NCI-H2227 treated with DMSO at 0.1 percent for 48 hours (cell line): ENCODE measurements at places on chromosomes 5 and 9.

DNA sequence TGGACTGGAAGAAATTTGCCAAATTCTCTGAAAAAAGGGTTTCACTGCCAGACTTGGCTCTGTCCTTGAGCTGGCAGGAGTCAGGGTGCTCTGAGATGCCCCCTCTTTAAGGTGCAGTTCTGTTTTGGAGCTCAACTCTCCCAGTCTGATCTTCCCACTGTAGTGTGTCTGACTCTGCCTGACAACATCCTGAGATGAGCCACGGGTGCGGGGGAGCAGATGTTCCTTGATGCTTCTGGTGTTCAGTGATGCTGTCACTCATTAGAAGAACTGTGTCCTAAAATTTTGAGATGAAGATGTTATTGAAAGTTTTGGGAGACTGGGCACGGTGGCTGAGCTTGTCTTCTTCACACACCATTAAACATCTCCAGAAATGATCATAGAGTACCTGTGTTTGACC lies 78.2 kb downstream of the BASP1 start:
- DNase-seq = no peak

DNA sequence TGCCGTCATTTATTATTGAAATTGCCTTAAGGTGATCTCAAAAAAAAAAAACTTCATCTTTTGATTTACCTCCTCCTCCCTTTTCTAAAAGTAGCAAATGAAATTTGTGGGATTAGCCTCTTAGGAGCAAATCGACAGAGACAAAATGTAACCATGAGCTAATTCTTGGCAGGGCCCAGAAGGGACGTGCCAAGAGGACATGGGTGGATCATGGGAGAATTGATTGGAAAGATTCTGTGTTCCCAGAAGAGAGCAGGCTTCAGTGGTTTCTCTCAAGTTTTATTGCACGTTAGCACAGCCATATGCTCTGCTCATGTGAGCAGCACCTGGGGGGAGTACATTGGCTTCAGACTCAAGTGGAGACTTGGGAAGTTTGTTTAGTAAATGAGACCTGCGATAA lies 394.6 kb downstream of the ELAVL2 start:
- no peak for DNase-seq

GRCh38 chr9:72065076-72065475 lies 4.7 kb upstream of the C9orf57 start:
- no peak for DNase-seq

DNA sequence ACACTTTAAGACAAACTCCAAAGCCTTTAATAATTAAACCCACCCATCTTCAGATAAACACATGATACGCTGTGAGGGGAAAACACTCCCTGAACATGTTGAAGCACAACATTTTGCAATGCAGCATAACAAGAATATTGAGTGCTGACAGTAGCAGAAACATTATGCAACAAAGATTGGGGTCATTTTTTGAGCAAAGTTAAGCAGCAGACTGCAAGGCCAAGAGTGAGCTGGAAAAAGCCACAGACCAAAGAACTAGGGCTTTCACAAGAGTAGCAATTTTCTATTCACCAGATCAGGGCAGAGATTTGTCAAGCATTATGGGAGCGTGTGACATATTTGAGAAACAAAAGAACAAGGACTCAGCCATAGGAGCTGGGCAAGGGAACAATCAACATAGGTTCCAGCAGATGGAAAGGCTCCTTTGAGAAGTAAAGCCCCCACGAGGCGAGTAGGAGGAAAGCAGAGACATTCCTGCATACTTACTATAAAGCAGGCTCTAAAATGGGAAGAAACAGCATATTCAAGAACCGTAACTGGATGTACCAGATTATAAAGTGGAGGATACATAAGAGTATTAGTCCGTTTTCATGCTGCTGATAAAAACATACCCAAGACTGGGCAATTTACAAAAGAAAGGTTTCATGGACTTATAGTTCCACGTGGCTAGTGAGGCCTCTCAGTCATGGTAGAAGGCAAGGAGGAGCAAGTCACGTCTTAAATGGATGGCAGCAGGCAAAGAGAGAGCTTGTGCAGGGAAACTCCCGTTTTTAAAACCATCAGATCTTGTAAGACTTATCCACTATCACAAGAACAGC lies 4.8 kb upstream of the TTC23L start:
- DNase-seq = no peak

DNA sequence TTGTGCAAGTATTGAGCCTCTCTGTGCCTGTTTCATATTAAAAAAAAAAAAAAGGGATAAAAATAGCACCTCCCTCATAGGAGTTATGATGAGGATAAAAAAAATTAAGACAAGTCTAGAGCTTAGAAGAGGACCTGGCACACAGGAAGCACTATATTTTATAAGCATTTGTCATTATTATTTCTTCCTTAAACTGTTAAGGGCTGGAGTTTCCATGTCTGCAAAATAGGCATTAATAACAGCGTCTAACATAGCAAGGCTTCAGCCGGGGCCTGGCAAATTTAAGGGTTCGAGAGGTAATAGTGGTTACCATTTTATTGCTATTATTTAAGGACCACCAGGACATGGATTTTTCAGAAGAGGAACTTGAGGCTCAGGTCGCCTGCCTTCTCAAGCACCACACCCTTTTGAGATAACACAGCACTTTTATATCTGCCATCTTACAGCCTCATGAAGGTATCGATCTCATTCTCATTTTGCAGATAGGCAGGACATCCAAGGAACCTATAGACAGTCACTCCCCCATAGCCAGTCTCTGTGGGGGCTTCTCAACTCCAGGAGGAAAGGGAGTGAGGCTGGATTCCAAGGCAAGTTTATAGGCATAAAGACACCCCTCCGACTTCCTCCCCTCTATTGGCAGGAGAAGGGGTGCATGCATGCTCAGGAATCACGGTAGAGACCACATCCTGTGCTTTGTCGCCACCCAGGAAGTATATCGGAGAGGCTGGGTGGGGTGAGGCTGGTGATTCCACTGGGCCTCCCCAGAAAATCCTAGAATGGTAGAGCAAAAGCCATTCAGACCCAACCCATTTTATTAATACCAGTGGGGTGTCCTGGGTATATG lies 2.4 kb downstream of the ANXA6 start:
- DNase-seq = no peak

GRCh38 chr9:125375820-125376219 lies 114.2 kb downstream of the GAPVD1 start:
- DNase-seq = no peak

DNA sequence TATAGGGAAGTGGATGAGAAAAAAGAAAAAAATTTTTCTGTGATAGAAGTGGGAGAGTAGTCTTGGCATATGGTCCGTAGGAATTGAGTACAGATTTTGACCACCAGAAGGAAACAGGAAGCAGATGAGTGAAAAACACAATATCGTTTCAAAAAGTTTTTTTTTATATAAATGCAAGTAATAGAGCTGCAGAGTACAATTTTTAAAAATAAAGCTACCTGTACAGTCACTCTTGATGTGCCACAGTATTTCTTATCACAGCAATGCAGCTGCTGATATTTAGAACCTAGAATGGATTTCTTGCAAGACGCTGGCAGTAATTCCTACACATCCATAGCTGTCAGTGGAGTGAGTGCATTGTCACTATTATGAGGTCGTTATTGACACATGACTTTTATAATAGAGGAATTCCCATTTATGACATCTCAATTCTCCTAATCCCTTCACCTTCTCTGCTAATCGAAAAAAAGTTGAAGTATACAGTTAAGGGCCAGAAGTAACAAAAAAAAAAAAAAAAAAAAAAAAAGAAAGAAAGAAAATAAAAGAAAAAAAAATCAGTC lies 477.7 kb downstream of the TAF11L14 start:
- DNase-seq = no peak

GRCh38 chr9:117461386-117461785 lies 46.5 kb upstream of the ASTN2 start:
- no peak for DNase-seq

GRCh38 chr5:115599502-115599901 lies 2.8 kb downstream of the TICAM2 start:
- no peak for DNase-seq

GRCh38 chr5:1032011-1032410 lies 23.4 kb downstream of the NKD2 start:
- no peak for DNase-seq

GRCh38 chr5:93829346-93829745 lies 87.9 kb upstream of the POU5F2 start:
- DNase-seq = no peak

DNA sequence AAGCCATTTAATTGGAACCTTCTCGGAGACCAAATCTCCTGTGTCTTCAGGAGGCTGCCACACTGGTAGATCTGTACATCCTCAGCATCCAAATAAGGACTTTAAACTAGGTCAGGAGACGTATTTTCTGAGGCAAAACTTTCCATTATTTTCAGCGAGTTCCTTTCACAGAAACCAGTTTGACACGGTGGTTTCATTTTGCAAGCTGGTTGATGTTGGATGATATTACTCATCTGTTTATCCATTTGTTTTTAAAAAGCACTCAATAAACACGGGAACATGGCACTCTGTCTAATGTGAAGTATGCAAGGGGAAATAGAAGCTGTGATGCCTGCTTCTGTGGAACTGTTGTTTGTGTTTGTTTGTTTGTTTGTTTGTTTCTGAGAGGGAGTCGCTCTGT lies 199.6 kb downstream of the ERCC6L2 start:
- no peak for DNase-seq

- no peak for DNase-seq
These were observed 429.6 kb upstream of the ZNF608 start for GRCh38 chr5:125176005-125176390.

- DNase-seq = no peak
These were observed 517.5 kb downstream of the AGTPBP1 start for GRCh38 chr9:85224301-85224700.

DNA sequence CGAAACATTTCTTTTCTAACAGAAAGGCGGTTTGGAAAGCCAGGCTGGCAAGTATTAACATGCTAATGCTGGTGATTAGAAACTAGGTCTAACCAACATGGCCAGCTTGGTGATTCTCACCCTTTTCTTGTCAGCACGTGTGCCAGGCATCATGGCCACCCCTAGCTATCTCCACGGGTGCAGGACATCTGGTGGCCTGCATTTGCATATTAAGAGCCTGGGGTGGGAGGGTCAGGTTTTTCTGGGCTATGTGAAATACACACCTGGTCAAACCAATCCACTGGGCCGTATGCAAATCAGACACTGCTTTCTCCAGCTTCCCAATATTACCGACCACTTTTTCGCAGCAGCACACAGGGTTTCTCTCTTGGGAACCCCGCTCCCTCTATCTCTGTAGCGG lies 612.1 kb downstream of the PTPRD start:
- no peak for DNase-seq

GRCh38 chr5:140546851-140547507 lies 483 bp upstream of the EIF4EBP3 start:
- no peak for DNase-seq

DNA sequence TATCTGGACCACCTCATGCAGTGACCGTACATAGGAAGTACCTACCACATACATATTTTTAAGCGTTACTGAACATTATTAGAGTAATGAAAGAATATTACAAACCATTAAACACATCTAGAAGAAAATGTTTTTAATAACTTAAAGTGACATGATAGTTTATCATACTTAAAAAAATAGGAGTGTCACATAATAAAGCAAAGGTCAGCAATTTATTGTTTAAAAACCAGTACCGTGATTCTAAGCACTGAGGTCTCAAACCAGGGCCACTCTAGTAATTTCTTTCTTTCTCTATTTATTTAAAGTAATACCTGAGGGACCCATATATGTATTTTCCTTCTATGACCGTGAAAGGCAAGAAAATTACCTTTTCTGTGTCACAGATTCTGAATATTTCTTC lies 216.0 kb downstream of the MLLT3 start:
- DNase-seq = no peak

DNA sequence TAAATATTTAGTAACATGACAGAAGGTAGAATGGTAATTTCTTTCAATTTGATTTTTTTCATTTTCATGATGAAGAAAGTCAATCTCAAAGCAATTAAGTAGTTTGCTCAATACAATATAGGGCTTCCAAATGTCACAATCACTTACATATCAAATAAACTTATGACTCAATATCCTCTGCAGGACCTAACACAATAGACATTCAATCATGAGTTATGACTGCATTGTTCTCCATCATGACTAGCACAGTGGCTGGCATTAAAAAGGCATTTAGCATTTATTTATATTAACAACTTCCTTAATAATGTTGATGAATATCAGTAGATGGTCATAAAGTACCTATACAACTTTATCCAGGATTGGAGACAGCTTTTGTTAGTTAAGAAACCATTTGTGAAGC lies 1499.6 kb downstream of the EFNA5 start:
- no peak for DNase-seq

GRCh38 chr5:35009657-35010056 lies 38.1 kb downstream of the AGXT2 start:
- DNase-seq = no peak

DNA sequence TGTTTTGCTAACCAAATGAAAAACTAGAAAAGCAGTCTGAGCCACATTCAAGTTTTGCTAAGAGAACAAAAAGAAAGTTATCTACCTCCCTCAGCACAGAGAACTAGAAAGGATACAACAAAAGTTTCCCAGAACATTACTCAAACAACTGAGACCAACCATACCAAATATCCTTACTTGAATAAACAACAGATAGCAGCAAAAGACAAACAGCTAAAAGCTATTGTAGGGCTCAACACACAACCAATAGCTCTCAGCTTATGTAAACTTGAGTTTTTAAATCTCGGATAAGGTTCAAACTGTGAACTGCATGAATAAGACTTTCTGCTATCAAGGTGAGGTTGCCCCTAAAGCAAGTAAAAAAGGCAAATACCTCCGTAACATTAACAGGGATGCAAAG lies 3.5 kb downstream of the EPB41L4A start:
- DNase-seq = no peak

DNA sequence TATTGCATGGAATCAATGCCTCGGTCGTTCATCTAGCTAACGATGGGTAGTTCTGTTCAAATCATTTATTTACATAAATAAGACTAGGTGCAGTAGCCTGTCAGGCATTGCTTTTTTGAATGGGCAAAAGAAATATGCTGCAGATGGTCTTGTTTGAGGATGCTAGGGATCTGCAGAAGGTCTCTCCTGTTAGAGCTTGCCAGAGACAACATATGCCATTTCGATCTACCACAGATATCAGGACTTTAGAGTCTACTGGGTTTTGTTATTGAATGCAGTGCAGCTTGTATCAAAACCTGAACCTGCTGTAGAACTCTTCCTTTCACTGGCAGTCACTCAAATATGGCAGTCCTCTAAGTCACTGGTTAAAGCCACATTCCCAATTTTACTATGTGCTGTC lies 381.1 kb upstream of the CDH10 start:
- no peak for DNase-seq
